ENCODE measurements at places on chromosomes 4 and X.

DNA sequence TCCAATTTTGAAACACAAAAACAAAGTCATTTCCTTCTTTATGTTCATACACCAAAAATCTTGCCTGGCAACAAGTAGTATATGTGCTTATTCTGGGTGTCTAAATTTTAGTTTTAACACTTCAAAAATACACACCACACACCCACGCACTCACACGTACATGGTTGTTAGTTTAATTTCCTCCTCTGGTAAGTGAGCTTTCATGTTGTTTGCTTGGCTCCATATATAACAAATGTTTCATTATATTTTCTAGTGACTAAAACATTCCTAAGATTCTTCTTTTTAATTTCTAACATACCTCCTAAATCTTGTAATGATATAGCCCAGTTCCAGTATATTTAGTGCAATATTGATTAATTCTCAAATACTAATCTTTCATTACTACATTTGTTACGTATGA lies 80.9 kb downstream of the PRDM5 start:
- DNase-seq = no peak

DNA sequence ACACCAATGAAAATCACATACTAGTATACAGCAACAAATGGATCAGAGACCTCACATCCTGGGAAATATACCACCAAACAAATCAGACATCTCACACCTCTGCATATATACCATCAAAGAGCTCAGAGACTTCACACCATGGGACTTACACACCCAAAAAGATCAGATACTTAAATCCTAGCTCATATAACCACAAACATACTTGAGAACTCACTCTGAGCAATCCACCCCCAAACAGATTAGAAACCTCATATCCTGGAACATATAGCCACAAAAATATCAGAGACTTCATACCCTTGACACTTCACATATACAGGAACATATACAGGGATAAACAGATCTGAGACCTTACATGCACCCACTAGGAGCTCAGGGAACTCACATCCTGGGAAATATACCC lies 32.1 kb downstream of the SUV39H1 start:
- no peak for DNase-seq

GRCh38 chr4:73258436-73258685 lies 237 bp downstream of the ANKRD17 start:
- DNase-seq = no peak

- no peak for DNase-seq
These were observed 11.3 kb downstream of the POU4F2 start for GRCh38 chr4:146650034-146650433.

DNA sequence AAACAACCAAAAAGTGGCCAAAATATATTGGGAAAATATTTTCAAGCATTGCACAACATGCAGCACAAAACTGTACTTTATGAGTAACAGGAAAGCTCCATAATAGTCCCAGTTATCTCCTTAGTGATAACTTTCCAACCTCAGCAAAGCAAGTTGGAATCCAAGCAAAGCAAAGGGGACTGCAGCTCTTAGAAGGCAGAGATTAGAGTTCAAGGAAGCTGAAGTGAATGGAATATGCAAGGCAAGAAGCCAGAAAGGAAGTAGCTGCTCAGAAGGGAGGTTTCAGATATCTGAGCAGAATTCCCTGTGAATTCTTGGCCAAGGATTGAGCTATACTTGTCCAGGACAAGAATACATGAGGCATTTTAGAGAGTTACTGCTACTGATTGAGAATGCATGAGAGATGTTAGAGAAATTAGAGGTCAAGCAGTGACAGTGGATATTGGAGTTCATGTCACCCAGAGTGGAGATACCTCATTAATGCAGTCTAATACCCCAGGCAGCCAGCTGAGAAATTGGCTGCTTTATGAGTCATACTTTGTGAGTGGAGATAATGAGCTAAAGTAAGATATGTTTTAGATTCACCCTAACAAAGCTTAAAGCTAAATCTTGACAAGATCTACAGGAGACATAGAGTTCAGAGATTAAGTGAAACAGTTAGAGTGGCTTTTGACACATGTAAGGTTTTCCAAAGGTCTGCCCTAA lies 102.8 kb downstream of the INPP4B start:
- DNase-seq = no peak

GRCh38 chr4:16114546-16114945 lies 30.7 kb upstream of the PROM1 start:
- no peak for DNase-seq

GRCh38 chrX:2451501-2452316 lies 49.1 kb downstream of the DHRSX start:
- no peak for DNase-seq

DNA sequence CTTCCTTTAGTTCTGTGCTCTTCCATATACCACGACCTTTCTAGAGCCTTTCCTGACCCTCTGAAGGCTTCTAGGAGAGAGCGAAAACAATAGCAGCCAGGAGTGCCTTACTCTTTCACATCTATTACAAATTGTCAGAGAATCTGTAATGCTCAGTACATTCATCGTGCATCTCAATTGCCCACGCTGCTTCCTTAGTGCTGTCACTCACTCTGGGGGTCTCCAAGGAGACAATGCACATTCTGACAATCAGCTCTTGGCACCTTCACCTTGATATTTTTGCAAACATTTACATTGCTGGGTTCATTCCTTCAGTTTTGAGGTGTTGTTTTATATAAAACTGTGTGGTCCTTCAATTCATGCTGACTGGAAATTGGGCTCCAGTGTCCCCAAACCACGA lies 110.1 kb upstream of the GPR101 start:
- DNase-seq = no peak

DNA sequence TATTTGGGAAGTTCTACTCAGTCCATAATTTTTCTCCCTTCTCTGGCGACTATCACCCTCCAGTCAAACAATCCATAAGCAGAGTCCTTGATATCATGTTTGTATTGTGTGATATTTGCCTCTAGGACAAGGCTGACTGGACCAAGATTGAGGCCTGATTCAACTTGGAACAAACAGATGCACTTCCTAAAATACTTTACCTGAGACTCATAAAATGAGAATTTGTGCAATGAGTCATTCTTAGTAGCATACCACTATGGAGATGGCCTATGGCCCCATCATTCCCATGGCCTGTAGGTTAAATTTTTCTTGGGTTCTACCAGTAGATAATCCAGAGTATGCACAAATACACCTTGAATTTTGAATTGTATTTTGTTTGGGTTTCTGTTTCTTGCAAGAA lies 74.2 kb upstream of the DMD start:
- DNase-seq = no peak

DNA sequence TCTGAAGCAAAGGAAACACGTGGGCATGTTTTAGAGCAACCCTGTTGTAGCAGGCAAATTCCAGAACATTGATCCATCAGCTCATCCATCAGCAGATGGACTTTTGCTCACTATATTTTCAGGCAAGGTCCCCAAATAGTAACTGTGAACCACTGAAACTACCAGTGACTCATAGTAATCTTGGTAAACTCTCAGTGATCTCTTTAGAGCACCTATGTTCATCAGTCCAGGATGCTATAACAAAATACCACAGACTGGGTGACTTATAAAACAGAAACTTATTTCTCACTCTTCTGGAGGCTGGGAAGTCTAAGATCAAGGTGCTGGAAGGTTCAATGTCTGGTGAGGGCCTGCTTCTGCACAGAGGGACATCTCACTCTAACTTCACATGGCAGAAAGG lies 28.9 kb upstream of the BTC start:
- DNase-seq = no peak

DNA sequence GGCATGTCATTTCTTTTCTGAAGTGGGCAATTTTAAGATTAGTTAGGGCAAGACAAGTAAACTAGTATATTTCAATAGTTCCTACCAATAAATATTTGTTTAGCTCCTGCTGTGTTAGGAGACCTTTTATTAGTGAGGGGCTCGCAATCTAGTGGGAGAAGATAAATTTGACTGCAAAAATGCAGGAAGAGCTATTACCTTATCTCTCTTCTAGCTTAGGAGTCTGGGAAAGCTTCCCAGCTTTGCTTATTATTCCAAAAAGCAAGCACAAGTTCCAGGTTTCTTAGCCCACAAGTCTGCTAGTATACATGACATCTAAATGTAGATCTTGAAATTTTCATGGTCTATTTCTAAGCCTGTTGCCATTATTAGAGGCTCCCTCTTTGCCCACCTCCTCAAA lies 191.1 kb downstream of the GC start:
- DNase-seq = no peak

DNA sequence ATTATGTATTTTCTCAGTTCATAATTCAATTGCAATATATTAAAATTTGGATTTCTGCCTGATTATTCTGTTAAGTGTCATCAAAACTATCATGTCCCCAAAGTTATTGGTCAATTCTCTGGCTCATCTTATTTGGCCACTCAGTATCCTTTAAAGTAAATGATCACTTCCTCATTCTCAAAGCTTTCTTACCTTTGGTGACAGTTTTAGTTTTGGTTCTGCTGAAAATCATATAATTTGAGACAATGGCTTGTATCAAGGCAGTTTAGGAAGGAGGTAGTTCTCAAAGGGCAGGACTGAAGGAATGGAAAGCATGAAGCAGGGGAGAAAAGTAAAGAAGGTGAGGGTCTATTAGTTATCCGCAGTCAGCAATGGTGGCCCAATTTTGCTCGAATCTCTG lies 1832.1 kb downstream of the ARAP2 start:
- DNase-seq = no peak

DNA sequence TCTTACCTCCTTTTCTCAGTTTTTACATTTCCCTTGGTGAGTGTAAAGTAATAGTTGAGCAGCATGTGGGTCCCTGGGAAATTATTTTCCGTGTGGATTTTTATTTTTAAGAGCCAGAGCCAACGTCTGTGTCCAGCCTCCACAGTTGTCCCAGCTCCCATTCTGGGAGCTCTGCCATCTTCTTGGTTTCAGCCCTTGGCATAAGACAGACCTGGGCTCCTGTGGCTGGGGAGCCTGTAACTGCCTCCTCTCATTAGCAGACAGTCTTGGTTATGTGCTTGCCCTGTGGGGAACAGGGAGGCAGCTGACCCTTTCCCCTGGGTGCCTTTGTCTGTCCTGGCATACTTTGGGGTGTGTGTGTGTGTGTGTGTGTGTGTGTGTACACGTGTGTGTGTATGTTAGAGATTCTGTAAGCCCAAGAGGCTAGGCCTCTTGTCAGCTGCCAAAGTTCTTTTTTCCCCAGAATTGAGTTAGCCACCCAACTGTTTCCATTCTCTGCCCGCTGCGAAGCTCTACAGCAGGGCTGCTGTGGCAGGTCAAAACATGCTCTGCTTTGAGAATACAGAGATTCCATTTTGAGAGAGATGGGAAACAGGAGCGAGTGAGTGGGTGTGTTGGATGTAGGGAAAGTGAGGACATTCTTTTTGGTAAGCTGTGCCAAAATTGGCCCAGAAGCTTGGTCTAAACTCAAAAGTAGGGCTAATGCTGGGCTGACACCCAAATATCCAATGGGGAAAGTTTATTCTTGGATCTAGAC lies 140.7 kb downstream of the TMEM164 start:
- DNase-seq = peak; percentile 7

DNA sequence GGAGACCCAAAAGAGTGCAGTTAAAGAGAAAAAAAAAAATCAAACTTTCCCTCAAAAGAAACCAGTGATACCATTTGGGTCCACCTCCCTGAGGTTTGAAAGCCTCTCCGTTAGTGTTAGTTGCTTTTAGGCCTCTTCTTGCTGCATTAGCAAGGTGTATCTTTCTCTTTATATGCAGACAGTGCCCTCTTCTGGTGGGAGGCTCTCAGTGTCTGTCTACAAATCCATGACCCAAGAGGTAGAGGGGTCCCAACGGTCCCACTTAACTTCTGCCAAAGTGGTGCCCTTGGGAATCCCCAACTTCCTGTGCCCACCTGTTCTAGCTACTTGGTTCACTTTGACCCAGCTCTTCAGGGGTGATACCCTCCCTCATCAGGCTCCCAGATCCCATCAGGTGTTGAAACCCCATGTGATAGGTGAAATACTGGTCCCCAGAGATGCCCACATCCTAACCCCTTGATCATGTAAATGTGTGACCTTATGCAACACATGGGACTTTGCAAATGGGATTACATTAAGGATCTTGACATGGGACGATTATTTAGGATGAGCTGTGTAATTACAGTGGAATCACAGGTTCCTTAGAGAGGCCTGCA lies 63.7 kb upstream of the CD99 start:
- no peak for DNase-seq

DNA sequence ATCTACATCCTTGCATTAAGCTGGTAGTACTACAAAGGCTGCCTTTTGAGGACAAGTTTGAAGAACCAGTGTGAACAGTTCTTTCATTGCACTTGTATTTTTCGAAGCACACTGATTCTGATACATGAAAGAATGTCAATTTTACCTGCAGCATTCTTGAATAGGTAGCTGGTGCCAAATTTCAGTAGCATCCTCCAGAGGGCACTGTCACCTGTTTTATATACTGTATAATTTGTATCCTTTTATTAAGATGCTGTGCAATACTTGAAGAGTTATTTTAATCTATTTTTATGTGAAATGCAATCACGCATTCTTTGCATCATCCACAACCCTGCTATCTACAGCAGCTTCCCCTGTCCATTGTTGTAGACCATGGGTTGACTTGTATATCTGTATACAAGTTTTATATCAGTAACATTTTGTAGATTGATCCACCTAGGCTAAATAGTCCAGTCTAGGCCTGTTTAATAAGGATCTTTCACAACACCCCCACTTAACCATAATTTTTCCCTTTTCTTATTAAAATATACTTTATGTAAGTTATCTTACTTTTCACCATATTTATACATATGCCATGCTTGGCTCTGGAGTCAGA lies 325.7 kb downstream of the PCDH7 start:
- no peak for DNase-seq

- DNase-seq = no peak
These were observed 85.7 kb downstream of the ZIC3 start for GRCh38 chrX:137651647-137652046.

DNA sequence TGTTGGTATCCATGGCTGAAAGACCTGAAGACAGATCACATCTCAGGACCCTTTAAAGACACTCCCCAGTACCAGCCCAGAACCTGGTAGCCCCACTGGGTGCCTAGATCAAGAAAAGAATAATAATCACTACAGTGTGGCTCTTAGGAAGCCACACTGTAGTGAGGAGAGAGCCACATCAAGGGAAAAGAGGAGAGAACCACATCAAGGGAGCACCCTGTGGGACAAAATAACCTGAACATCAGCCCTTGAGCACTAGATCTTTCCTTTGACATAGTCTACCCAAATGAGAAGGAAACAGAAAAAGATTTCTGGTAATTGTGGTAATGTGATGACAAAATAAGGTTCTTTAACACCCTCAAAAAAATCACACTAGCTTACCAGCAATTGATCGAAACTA lies 15.3 kb downstream of the RTL3 start:
- no peak for DNase-seq
